ENCODE measurements at places on chromosomes 1 and 21.

DNA sequence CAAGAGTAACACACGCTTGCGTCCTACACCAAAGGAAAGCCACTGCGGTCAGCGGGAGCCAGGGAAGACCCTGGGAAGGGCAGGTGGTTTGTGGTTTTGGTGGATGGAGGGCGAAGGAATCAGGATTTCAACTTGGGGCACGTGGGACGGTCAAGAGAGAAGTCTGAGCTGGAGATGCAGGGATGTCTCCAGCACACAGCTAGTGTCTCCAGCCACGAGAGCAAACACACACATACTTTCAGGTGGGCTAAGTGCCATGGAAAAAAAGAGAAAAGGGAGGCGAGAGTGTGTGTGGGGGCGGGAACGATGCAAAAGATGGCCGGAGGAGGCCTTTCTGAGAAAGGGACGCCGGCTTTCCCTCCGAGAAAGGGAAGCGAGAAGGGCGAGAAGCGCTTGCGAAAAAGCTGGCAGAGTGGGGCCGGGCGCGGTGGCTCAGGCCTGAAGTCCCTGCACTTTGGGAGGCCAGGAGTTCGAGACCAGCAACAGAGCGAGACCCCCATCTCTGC lies 1.4 kb upstream of the SRRM1 start:
- DNase-seq: peak; percentile 40

- DNase-seq: peak; percentile 87
Observed at GRCh38 chr1:159779403-159779851, 1.3 kb upstream of the DUSP23 start.

GRCh38 chr21:41800425-41801320 lies 33.8 kb upstream of the RIPK4 start:
- no peak for DNase-seq

DNA sequence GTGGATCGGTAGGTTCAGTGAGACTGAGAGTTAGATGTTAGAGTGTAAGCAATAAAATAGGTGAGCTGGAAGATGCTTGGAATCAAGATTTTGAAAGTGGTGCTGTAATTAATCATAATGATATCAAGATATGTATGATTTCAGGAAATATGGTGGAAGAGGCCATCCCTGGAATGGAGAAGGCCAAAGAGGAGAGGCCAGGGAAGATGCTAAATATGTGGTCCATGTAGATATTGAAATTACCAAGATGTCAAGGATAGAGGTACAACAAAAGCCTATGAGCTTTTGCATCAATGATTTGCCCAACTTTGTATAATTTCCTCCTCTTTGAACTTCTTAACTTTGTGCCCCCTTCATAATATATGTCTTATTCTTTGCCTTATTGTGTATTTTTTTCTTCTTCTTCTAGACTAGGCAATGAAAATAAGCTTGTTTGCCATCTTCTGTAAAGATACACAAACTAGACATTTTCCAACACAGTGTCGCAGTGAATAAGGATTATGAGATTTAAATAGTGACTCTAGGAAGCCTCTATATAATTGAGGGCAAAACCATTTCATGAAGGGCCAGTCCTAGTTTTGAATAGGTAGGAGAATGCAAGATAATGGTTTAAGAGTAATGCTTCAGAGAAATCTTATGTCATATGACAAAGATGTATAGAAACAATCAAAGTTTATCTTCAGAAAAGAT lies 8.9 kb downstream of the PTGS2 start:
- no peak for DNase-seq

DNA sequence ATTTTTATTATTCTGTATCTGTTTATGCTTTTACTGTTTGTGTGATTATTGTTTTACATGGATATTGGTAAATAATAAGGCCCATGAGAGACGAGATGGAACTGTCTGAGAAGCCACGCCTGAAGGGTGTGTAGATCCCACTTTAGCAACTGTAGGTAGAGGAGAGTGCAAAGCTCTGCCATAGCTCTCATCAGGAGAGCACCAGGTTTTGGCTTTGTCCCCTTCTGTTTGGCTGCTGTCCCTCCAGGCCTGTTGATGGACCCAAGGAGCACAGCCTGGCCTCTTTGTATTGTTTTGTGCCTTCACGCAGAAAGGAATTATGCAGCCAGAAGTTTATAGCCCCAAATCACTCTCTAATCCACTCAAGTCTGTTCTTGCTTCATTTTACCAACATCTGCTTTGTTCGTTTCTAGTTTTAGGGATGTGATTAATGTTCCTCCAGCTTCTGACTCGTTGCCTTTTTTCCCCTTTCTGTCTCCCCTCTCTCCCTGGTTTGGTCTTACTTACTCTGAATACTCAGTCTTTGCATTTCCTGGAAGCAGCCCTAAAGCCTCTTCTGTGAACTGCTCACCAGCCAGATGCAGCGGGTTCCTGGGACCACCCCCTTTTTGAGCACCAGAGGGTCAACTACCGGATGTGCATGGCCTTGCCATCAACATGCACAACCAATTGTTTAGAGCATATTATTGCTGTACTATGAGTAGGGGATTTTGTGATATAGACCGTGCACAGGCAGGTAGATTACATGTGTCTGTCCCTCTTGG lies 127.3 kb downstream of the HHAT start:
- no peak for DNase-seq

- DNase-seq: peak; percentile 80
Observed at GRCh38 chr1:40948741-40949443, 30.6 kb upstream of the CTPS1 start.

GRCh38 chr1:111615870-111616715 lies 3.5 kb upstream of the RAP1A start:
- DNase-seq: no peak

DNA sequence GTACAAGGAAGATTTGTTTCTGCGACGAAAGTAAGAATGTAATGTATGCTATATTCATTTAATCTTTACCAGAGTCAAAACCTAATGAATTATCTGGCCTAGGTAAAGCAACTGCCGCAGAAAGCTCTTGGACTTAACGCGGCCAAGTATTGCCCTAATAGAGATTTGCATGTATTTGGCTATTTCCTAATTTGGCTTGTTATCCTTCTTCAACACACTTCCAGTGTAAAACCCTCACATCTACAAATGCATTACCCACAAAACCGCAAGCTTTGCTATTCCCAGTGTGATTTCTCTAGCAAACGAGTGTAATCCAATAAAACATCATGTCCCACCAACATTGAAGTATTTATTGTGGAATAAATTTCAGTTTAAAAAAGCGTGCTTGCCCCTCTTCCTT lies 123.8 kb upstream of the LMO4 start:
- DNase-seq: no peak

DNA sequence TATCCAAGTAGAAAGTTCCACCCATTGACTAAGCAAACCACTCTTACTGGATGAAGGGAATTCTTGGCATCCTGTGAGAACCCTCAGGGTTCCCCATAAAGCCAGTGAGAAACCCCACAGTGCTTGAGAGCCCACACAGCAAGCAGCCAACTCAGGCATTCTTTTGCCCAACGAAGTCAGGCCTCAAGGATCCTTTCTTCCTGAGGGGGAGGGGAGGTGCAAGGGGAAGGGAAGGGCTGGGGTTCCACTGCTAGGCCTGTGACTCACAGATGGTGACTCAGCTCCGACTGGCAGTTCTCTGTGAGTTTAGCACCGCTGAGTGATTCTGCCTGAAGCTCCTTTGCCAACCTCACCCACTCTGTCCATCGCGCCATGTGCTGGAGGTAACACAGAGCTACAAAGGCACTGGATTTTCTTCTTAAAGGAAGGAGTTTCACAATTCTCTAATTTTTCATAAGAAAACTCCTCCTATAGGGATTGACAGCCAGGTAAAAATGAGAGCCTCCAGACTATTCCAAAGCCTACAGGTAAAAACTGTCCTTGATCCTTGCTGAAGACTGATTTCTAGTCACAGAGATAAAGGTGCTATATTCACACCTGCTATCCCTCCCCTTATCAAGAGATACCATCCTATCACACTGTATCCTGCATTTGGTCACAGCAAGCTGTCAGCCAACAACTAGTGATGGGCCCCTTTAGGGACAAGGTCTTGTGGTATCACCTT lies 4.8 kb downstream of the ENO1 start:
- DNase-seq: peak; percentile 97

DNA sequence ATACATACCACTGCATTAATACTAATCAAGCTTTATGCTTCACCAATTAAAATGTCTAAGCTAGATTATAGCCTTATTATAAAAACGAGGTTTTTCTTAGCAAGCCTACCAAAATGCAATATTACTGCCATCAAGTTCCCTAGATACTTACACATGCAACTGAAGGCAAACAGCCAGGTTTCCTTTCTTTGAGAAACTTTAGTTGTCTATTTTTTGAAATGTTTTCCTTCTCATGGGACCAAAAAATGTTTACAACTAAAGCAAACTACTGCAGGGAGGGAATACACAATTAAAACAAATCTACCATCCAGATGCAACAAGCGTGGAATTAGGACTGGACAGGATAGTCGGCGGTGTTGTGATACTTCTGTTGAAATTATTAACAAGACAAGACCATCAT lies 1.3 kb downstream of the ZNF644 start:
- DNase-seq: peak; percentile 16

- DNase-seq: no peak
Observed at GRCh38 chr1:233512538-233512937, 101.4 kb upstream of the KCNK1 start.

GRCh38 chr1:52454127-52454526 lies 49.7 kb downstream of the PRPF38A start:
- DNase-seq: no peak

DNA sequence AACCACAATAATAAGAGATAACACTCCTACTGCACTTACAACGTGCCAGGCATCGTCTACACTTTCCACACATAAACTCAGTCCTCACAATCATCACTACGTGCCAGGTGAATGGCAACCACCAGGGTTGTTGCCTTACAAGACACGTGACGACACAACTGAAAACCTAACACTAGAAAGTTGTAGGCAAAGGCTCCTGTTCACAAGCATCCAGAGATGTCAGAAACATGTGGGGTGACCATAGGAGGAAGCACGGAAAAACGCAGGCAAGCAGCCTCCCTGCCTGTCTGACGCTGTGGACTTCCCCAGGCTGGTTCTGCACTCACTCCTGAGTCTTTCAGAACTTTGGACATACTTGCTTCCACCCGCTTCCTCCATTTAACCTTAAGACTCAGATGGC lies 7.0 kb downstream of the CAPZB start:
- DNase-seq: no peak
